ENCODE measurements at places on chromosomes 16 and 17.

DNA sequence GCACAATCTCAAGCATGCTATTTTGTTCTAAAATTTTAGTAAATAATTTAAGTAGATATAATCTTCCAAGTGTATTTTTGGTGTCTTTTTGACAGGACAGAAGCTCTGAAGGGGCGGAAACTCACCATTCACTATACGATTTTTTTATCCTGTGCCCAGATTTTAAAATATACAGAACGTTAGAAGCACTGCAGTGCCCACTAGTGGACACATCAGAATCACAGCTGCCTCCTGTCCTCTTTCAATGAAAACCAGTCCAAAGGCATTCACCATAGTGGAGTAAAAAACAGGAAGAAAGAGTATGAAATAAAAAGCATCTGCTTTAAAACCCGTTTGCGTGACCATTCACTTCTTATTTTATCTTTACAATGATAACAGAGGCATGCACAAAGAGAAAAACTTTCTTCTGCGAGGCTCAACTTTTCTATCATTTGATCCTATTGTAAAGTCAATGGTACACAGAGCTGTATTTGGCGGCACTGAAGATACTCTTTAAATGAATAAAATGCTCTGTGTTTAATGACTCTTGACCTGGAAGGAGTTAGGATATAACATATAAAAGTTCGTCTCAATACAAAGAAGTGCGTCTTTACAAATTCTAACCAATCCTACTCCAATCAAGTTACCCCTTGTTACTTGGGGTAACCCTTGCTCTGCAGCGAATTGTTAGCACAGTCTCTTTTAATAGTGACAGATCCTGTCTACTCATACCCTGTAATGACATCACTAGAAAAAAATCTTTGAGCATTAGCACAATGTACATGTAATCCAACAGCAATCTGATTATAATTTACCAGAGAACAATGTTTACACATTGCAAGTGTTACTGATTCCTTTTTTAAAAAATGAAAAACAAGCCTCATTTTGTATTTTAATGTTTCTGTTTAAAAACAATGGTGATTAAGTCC is 339.8 kb upstream of the PSMD7 start:
- no peak for DNase-seq

- DNase-seq: no peak
These were observed 1.3 kb upstream of the PER1 start for GRCh38 chr17:8153525-8153956.

- no peak for DNase-seq
These were observed 789 bp upstream of the CCDC57 start for GRCh38 chr17:82213251-82214011.

- no peak for DNase-seq
These were observed 17.1 kb downstream of the UNC45B start for GRCh38 chr17:35164716-35165115.

DNA sequence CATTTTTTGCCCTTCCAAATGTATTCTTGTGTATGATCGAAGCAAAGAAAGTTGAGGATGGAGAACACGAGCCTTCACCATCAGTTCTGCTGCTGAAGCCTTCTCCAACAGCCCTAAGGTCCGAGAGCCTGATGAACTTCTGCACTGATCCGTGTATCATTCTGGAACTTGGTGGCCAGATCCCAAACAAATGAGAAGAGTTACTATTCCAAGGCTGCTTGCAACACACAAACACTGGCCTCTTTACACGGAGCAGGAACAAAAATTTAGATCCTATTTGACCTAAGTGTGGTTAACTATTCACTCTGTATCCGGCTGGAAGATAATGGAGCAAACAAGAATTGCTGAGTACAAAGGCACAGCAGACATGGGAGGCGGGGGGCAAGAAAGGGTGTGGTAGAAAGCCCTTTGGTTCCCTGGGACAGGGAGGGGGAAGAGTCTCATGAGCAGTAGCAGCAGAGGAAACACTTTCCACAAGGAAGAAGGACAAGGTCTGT is 282.9 kb downstream of the SOX9 start:
- no peak for DNase-seq

GRCh38 chr16:88624977-88625576 is 13.3 kb upstream of the IL17C start:
- no peak for DNase-seq

GRCh38 chr16:73065632-73066330 is 17.9 kb upstream of the ZFHX3 start:
- no peak for DNase-seq

DNA sequence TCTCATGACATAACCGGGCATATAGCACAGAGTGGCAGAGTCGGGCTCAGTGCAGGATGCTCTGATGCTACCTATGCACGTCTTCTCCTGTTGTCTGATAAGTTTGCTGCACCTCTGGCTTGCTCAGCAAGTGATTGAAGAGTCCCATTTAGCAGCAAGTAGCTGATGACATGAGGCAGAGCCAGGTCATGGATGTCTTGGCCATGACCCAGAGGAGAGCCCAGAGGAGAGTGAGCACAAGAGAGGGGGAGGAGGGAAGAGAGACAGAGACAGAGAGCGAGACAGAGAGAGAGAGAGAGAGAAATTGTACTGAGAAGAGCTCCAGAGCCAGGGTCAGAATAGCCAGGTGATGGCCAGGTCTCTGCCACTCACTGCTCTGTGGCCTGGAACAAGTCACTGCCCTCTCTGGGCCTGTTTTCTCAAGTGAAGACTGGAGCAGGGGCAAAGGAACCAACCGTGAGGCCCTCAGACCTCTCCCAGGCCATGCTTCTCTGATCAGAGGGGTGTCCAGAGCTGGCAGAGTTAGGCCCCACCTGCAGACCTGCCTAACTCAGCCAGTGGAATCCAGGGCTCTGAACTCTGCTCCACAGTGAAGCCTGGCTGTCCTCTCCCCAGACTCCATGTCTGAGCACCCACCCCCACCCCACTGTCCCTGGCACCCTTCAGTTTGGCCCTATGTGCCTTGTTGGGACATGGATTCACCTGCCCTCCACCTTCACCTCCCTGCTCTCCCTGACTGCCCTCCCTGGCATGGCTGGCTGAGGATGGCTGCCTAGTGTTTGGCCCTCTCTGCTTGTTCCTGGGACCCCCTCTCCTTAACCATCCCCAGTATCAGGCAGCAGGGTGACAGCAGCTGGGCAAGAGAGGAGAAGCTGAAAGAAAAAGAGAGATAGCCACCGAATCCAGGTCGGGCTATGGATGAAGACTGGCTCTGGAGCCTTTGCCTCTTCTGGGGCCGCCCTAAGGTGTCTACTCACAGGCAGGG is 4.3 kb upstream of the KRT35 start:
- no peak for DNase-seq

DNA sequence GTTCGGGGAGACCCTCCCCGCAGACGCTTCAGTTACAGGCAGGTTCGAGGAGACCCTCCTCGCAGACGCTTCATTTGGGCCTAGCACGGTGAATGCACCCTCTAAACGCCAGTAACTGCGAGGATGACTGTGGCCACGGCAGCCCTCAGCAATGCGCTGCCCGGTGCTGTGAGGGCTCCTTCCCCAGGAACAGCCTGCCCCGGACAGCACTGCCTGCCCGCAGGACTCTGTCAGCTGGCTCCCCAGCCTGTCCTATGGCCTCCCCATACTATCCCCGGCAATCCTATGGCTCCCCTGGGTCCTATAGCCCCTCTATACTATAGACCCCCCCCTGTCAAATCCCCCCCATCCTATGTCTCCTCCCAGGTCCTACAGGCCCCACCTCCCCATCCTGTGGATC is 238.9 kb downstream of the RBFOX3 start:
- DNase-seq: no peak

GRCh38 chr16:14146445-14146844 is 75.3 kb downstream of the MRTFB start:
- no peak for DNase-seq

- no peak for DNase-seq
These were observed 41.1 kb upstream of the CDH13 start for GRCh38 chr16:82585675-82586074.

GRCh38 chr17:59851439-59852375 is 41.0 kb downstream of the TUBD1 start:
- no peak for DNase-seq

DNA sequence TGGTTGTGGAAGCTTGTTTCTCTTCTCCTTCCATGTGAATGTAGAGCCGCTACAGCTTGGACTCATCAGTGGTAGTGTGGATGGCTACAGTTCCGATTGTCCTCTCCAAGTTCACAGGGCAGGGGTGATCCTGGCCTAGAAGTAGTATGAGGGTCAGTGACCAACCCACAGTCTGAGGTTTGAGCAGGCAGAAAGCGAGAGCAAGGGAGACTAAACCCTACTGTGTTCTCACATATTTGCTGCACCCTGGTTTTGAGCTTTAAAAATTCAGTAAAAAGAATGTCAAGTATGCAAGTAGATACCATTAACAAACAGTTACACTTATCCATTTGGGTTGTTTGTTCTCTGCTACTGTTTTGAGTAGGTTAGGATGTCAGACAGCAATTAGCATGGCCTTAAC is 148.9 kb downstream of the MRTFB start:
- DNase-seq: no peak

GRCh38 chr16:84834403-84834772 is 14.6 kb downstream of the CRISPLD2 start:
- DNase-seq: no peak

GRCh38 chr17:48209973-48210372 is 102.4 kb downstream of the SNX11 start:
- no peak for DNase-seq

DNA sequence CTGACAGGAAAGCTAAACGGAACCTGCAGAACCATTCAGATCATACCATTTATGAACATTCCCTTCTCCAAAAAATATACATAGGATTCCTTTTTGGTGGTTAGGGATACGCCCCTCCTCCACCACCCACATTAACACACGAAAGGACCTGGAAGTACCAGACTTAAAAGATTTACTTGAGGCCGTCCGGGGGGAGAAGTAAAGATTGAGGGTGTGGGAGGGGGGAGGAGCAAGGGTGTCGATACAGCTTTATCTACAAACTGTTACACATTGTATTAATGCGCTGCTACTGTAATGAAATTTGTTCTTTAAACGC is 537 bp downstream of the PALB2 start:
- DNase-seq: no peak

DNA sequence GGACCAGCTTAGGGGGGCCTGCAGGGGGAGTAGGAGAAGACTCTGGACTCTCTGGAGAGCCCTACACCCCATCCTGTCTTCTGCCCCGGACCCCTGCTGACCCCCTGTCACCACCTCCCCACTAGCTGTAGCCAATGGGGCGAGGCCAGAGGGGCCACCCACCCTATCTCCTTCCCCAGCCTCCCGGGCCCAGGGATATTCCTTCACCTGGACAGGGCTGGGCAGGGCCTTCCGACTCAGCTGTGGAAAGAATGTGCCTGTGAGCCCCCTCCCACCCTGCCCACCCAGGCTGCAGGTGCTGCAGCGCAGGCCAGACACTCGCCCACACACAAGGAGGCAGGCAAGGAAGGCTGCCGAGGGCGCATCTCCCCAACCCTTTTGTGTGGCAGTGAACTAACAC is 23.0 kb downstream of the TSPOAP1 start:
- no peak for DNase-seq

Measured in stimulated activated CD8-positive, alpha-beta memory T cell treated with anti-CD3 and anti-CD28 coated beads, Interleukin-4, amount 100 ng/mL, for 1 hour (primary cell).